ENCODE measurements at places on chromosomes 13 and 19.
A peak's percentile ranks its signal among the peaks of the same experiment; 100 is the strongest.

- no peak for DNase-seq
Measured at GRCh38 chr19:9862938-9863337, 27.8 kb downstream of the PIN1 start.

DNA sequence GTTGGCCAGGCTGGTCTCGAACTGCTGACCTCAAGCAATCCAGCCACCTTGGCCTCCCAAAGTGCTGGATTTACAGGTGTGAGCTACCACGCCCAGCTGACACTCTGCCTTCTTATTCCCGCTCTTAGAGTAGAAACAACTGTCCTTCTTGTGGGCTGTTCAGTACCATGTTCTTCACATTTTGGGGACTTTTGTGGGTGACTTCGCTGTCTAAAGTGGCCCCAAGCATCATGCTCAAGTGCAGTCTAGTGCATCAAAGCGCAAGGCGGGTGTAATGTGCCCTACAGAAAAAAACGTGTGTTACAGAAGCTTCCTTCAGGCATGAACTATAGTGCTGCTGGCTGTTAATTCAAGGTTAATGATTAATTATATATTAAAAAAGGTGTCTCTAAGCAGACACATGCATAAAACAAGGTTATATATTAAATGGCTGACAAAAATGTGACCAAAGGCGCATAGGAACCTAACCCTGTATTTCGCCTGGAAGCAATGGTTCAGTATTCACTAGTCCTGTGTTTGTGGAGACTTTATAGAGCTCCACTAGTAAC, 38.3 kb downstream of the ABCC4 start:
- no peak for DNase-seq

DNA sequence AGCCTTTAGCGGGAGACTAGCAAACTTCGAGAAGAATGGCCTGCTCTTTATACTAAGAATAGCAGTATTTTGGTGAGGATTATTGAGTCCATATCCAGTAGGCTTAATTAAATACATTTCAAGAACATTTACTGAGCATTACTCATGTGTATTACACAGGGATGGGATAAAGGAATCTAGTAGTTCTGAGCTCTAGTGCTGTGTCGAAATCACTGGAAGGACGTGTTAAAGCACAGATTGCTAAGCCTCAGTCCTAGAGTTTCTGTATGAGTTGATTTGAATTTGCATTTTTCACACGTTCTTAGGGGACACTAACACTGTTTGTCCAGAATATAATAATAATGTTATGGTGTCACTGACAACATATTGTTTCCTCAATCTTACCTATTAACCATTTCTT, 9.0 kb downstream of the ZNF302 start:
- no peak for DNase-seq

GRCh38 chr13:30730526-30730925, 4.8 kb upstream of the ALOX5AP start:
- no peak for DNase-seq

GRCh38 chr13:51501096-51501495, 48.3 kb upstream of the INTS6 start:
- DNase-seq = no peak

GRCh38 chr19:1035998-1036621, 3.8 kb upstream of the ABCA7 start:
- DNase-seq = no peak

GRCh38 chr19:1019980-1020867, 699 bp downstream of the TMEM259 start:
- no peak for DNase-seq

DNA sequence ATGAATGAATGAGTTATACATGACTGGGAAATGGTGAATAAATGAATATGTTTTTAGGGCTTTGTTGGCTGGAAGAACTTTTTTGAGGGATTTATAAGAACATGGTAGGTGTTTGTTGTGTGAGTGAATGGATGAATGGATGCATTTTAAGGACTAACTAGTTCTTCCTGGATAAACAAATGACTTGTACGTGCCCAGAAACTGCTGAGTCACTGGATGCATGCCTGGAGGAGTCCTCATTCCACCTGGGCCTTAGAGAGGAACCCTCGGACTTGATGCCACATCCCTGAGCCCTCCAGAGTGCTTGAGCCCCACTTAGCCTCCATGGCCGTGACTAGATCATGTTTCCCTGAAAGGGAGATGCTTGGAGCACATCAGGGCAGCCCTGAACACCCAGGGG, 153.4 kb downstream of the DPF1 start:
- DNase-seq = no peak

- no peak for DNase-seq
Measured at GRCh38 chr13:44417446-44417845, 43.8 kb downstream of the SERP2 start.

GRCh38 chr19:48752496-48753365, at the start of gene FUT1:
Gene FUT1, minus strand, starts transcription at chr19:48752641. Its CDS starts 1,360 bp downstream, at chr19:48751281.
- DNase-seq = peak; percentile 54

Data from GM20000 (cell line).